B cell (primary cell): ENCODE measurements at places on chromosomes 2 and 18.

GRCh38 chr2:163351143-163351542, 384.7 kb downstream of the FIGN start:
- DNase-seq, result no peak
- H3K4me3 ChIP-seq, result no peak overlapping the region
- H3K27me3 ChIP-seq, result no peaks in the 10 kb centered on the region
- no peaks in the 10 kb centered on the region for H3K36me3 ChIP-seq
- H3K27ac ChIP-seq, result no peak overlapping the region

GRCh38 chr2:191218292-191218898, 26.8 kb upstream of the MYO1B start:
- peak; percentile 73 for DNase-seq
- H3K4me3 ChIP-seq, result no peak overlapping the region
- H3K4me1 ChIP-seq, result peaks cover 12% of the 10 kb centered on the region
- H3K27ac ChIP-seq, result no peak overlapping the region
- H3K27me3 ChIP-seq, result no peaks in the 10 kb centered on the region

DNA sequence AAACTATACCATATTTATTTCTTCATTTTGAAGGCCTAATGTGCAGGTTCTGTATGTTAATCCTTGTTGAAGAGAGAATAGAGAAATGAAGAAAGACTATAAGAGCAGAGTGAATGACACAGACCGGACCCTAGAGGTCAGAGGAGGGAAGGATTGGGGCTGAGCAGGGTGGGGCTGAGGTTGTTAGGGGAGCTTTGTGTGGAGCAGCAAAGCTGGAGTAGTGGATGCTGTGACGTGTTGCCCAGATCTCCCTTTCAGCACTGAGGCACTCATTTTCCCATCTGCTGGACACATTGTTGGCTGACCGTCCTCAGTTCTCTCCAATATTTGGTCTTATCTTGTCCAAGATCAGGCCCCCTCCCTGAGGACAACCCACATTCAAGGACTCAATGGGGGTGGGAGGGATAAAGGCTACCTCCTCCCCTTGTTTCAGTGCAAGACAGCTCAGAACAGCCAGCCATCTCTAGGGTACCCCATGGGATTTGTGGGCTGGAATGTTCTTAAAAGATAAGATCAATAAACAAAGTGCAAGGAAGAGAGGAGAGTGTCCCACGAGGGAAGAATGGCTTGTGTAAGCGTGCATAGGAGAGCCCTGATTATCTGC, 143.6 kb downstream of the TDRD15 start:
- no peak for DNase-seq
- H3K4me1 ChIP-seq, result no peaks in the 10 kb centered on the region
- no peak overlapping the region for H3K4me3 ChIP-seq
- no peak overlapping the region for H3K27ac ChIP-seq

- no peaks in the 10 kb centered on the region for H3K4me1 ChIP-seq
- no peaks in the 10 kb centered on the region for H3K27me3 ChIP-seq
- H3K36me3 ChIP-seq, result peaks cover 45% of the 10 kb centered on the region
- no peak for DNase-seq
- no peak overlapping the region for H3K27ac ChIP-seq
- H3K4me3 ChIP-seq, result no peak overlapping the region
Measured at GRCh38 chr2:160300203-160300602, 100.1 kb upstream of the ITGB6 start.

DNA sequence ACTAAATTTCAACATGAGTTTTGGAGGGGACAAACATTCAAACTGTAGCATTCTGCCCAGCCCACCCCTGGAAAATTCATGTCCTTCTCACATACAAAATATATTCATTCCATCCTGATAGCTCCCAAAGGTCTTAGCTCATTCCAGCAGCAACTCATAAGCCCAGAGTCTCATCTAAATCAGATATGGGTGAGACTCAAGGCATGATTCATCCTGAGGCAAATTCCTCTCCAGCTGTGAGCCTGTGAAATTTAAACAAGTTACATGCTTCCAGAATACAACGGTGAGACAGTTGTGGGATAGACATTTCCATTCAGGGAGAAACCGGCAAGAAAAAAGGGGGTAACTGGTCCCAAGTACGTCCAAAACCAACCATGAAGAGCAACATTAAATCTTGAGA, 43.5 kb upstream of the FAHD2A start:
- DNase-seq, result no peak
- H3K4me3 ChIP-seq, result no peak overlapping the region
- H3K36me3 ChIP-seq, result no peaks in the 10 kb centered on the region
- H3K27me3 ChIP-seq, result no peaks in the 10 kb centered on the region
- no peaks in the 10 kb centered on the region for H3K4me1 ChIP-seq
